Activated T-helper 1 cell treated with anti-CD3 and anti-CD28 coated beads, Interleukin-2, amount 50 U/mL, for 16 hours (primary cell): ENCODE measurements at places on chromosomes 16 and 17.
A peak's percentile ranks its signal among the peaks of the same experiment; 100 is the strongest.

DNA sequence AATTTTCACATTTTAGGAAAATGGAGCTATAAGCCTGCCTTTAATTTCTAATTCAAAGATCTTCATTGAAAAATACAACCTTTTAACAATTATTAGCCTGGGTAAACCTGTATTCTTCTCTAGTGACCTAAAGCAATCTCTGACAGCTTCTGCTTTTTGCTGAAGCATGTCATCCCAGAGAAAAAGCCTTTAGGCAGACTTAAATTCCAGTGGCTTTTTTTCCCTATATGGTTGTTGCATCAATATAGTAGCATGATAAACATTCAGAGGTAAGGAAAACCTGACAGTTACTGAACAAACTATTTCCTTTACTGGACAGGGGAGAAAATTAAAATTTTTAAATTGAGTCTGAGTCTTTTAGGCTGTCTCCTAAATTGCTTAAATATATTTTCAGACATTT lies 7.8 kb upstream of the EVI2A start:
- DNase-seq, result no peak

DNA sequence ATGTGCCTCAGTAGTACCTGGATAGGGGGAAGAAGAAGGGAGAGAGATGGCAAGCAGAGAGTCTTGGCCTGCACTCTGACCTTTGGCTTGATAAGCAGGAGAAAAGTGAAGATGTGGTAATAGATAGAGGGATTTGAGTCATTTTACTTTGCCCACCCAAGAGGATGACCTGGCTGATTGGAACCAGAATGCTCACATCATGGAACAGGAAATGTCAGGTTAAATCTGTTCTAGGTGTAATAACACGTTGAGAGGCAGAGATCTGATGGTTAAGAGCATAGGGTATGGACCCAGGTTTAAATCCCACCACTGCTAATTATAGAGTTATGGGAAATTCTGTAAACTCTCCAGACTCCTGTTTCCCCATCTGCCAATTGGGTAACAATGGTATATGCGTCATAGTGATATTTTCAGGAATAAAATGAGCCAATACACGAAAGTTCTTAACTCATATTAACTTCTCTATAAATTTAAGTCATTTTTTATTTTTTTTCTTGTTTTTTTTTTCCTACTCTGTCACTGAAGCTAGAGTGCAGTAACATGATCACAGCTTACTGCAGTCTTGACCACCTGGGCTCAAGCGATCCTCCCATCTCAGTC lies 8.1 kb upstream of the CCL18 start:
- DNase-seq, result no peak

DNA sequence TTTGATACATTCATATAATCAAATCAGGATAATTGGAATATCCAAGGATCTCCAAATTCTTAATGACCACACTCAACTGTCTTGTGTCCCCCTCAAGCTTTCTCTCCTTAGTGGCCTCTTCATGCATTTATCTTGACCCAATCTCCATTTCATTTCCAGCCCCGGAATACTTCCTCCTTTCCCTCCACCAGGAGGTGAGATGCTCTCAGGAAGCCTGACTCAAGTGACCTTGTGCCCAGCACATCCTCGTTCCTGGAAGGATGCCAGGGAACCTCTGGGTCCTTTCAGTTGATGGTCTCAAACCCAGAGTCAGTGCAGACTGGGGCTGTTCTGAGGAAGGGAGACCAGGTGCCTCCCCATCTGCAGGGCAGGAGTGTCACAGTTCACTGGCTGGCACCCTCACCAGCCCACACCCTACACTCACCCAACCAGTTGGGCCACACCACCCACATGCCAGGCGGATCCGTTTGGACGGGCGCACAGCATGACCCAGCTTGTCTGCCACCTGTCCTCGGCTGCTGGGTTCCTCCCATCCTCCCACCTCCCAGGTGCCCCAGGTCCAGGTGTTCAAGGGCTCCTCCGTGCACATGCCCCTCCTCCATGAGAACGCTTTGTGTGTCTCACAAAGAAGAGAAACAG lies 14.0 kb upstream of the EMP2 start:
- DNase-seq, result no peak

GRCh38 chr17:16516594-16517051 lies 24.6 kb upstream of the LRRC75A start:
- DNase-seq, result no peak

GRCh38 chr16:81599034-81599744 lies 154.6 kb downstream of the CMIP start:
- DNase-seq, result no peak

GRCh38 chr16:17432901-17433576 lies 37.7 kb downstream of the XYLT1 start:
- no peak for DNase-seq

DNA sequence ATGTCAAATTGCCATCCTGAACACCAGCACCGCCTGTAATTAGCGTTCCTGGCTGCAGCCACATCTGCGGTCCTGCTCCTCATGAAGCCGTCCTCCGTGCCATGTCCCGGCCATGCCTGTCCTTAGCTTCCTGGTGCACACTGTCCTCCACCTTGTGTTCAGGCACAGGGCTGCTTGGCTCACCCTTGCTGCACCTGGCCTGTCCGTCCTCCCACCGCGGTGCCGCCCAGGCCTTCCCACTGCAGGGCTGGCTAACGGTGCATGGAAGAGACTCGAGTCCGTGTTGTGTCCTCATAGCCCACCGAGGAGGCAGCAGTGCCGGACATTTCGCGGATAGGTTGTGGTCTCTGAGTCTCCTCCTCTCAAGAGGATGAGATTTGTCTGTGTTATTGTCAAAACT lies 20.4 kb downstream of the DUSP14 start:
- no peak for DNase-seq

GRCh38 chr17:80095038-80095843 lies 6.1 kb upstream of the GAA start:
- DNase-seq, result no peak

DNA sequence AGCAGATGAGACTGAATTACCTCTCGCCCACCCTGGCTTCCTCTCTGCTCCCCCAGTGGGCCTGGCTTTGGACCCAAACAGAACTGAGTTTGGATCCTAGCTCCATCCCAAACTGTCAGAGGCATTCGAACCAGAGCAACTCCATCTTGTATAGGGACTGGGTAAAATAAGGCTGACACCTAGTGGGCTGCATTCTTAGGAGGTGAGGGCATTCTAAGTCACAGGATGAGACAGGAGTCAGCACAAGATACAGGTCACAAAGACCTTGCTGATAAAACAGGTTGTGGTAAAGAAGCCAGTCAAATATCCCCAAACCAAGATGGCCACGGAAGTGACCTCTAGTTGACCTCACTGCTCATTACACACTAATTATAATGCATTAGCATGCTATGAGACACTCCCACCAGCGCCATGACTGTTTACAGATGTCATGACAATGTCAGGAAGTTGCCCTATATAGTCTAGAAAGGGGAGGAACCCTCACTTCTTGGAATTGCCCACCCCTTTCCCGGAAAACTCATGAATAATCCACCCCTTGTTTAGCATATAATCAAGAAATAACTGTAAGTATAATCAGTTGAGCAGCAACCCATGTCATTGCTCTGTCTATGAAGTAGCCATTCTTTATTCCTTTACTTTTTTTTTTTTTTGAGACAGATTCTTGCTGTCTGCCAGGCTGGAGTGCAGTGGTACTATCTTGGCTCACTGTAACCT lies 44.4 kb downstream of the LYRM1 start:
- DNase-seq, result peak; percentile 3

- no peak for DNase-seq
Observed at GRCh38 chr17:74750327-74751069, 2.1 kb downstream of the NHERF1 start.

GRCh38 chr16:89332902-89333245 lies 115.4 kb downstream of the ZNF778 start:
- no peak for DNase-seq

DNA sequence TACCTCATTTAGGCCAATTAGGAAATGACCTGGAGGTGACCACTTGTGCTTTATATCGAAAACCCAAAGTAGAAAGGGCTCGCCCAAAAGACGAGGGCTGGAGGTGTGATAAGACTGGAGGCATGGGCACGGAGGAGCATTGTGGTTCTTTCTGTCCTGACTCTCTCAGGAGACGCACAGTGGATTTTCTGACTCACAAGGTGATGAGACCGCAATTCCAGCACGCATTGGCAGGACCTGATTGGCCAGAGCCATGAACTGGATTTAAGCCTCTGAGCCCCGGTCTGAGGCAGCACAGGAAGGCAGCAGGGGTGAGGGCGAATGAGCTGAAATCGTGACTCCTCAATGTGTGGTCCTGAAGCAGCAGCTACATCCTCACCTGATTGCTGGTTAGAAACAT lies 559.1 kb upstream of the SALL1 start:
- DNase-seq, result no peak

DNA sequence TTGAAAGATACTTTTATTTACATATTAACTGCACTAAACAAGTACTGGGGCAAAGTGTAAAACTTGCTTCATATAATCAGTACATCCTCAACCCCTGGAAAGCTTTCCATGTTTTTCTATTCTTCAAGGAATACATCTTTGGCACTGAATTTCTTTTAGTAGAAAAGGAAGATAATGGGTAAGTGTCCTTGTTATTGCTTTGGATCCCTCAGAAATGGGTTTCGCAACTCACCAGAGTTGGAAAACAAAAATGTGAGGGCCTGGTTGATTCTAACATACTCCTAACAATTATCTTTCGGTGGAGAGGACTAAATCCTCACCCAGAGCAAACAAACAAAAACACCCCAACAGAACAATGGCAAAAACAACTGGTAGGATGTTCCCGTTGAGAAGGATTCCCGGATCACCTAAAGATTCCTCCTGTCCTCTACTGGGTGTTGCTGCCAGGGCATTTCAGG lies 120.4 kb downstream of the PARN start:
- DNase-seq, result no peak

GRCh38 chr17:11628831-11629230 lies 30.6 kb downstream of the DNAH9 start:
- DNase-seq, result no peak
